ENCODE measurements at places on chromosomes 12 and 14.

DNA sequence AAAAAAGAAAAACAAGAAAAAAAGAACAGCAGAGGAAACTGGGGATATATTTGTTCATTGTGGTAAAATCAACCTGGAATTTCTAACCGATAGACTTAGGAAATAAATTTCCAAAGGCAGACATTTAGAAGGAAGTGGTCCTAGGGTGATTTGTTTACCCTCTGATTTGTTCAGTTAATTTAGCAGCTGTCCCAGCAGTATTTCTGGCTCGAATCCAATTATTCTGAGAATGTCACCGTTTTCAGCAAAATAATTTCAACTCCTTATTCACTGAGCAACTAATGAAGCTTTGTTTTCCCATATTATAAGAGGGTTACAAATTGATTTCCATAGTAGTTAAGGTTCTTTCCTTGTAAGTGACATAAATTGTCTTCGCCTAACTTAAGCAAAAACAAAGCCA lies 285.2 kb upstream of the SYT10 start:
- DNase-seq: no peak

DNA sequence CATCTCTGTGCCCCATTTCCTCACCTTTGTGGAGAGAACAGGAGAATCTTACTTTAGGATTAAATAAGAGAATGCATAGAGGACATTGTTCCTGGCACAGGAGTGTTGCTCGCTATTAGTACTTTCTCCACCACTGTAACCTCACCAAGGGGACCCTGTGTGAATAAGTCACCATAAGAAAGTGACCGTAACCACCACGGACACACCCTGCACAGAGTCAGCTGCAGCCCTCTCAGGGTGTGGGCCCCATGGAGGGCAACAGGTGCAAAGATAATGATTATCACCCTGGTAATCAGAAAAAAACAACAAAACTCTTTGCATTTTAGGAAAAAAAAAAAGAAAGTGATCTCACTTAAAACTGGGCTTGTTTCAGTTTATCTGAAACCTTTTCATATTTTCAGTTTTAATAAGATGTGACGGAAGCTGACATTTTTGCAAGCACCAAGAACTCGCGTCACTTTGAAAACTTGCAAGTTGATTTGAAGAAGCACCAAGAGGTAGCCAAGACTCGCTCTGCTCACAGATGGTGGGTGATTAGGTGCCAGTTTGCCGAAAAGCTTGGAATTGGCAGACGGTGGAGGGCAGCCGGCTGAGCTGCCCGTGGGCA lies 87.0 kb upstream of the VRK1 start:
- no peak for DNase-seq

GRCh38 chr12:104460041-104460719 lies 3.4 kb downstream of the CHST11 start:
- DNase-seq: no peak

DNA sequence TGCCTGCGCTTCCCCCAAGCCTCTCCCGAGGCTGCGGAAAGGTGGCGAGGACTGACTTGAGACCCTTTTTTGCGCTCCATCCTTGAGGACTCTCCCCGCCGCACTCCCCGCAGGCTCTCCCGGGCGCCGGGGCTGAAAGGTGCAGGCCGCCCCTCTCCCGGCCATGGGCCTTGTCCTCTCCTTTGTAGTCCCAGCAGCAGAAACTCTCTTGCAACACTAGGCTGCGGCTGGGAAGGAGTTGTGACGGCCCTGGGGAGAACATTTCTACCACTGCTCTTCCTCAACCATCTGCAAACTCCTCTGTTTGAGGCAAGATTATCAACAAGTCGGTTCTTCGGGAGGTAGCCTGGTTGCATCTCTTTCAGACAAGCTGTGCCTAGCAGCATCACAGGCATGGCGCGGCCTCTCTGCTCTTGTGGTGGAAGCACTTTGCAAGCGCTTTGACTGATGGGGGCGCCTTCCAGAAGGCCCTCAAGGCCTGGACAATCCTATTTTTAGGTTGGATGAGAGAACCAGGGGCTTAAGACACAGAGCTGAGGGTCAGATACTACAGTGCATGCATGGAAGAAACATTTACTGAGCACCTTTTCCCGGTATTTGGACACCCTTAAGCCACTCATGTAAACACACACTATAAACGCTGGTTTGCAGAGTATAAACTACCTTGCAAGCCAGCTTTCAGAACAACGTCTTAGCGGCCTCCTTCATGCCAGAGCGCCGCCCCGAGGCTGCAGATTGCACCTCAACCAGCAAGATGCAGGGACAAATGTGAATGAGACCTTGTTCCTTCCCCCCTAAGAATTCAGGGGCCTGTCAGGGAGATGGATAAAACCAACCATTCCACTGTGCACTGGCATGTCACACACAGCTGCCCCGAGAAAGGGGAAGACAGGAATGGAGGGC lies 1.2 kb upstream of the PRIMA1 start:
- DNase-seq: no peak

GRCh38 chr14:36516719-36517241 lies 3.3 kb downstream of the NKX2-1 start:
- DNase-seq: no peak

- DNase-seq: no peak
Measured at GRCh38 chr12:49869816-49870500, 27.1 kb upstream of the BCDIN3D start.

DNA sequence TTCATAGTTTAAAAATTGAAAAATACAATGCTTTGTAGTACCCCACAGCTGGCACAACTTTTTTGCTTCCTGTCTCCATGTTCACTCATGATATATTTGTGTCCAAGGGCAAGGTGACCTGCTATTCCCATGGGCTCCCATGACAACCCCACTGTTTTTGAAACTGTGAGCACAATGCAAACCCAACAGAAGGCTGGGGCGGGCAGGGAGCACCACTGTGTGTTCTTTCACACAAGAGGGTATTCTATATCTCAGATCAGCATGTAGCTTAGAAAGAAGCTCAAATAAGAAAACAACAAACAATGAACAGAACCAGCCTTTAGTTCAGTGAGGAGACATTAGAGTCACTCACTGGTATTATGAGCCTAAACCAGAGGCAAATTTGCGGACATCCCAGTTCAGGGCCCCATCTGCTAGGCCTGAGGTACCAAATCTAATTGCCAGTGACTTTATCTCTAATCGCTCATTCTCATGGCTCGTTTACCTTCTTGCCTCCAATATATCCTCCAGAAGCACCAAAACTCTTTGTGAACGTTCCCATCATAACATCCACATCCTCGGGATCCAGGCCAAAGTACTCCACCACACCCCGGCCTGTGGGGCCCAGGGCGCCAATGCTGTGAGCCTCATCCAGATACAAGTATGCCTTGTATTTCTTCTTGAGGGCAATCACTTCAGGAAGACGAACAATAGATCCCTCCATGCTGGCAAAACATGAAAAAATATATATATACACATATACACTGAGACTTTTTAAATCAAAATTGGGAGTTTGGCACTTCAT lies 56.4 kb upstream of the ISM2 start:
- no peak for DNase-seq

- no peak for DNase-seq
Measured at GRCh38 chr12:99806304-99806703, 158.8 kb downstream of the GARIN6 start.

GRCh38 chr12:53698948-53699677 lies 23.2 kb upstream of the ATP5MC2 start:
- DNase-seq: no peak

GRCh38 chr12:107027636-107028053 lies 40.7 kb upstream of the MTERF2 start:
- DNase-seq: peak; percentile 79
